ENCODE measurements at places on chromosomes 3 and 15.

- ATAC-seq, result no peak
Observed at GRCh38 chr15:77457191-77457904, 36.7 kb downstream of the HMG20A start.

DNA sequence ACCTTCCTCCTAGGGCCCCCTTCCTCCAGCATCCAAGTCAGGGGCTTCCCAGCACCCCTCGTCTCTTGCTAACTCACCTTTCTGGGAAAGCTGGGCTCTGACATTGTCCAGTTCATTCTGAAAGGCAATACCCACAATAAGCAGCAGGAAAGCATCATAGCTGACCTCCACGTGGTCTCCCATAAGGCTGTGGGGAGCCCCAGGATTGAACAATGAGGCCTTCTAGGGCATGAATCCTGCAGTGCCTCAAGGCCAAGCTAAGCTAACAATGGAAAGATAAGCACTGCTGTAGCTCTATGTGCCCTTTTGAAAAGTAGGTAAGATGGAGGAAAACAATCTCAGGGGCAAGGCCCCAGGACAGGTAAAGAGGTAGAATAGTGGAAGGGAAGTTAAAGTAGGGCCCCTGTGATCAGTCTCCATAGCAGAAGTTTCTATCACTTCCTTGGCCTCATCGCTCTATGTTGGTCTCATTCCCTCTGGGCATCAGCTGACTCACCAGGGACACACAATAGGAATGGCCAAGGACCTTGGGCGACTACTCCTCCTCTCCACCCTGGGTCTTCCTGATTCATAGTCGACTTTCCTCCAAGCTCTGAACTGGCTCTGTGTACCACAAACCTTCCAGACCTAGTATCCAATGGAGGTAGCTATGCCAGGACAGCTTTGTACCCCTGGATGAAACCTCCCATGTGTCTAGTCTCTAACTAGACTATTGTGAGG lies 11.7 kb downstream of the TRAIP start:
- no peak for ATAC-seq

DNA sequence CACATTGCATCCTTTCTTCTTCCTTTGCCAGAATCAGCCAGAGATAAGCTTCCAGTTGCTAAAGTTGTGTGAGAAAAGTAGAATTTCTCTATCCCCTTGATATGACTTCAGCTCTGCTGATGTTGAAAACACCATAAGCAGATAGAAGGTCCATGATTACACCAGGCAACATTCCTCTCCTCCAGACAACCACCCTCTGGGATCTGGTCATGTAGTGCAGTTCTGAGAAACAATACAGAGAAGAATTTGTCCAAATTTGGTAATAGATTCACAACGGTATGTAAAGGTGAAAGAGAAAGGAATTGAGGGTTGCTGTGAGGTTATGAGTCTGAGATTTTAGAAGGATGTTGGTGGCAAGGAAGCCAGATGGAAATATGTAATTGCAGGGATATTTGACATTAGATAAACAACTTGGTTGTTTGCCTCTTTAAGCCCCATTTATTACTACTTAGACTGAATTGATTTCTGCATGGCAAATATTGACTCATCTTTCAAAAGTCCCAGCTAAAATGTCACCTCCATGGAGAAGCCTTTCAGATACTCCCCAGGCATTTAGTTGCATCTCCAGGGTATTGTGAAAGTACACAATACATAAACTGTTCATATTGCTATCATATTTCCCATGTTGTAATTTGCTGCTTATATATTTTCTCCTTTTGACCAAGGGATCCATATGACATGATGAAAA lies 134.9 kb downstream of the GAP43 start:
- no peak for ATAC-seq

DNA sequence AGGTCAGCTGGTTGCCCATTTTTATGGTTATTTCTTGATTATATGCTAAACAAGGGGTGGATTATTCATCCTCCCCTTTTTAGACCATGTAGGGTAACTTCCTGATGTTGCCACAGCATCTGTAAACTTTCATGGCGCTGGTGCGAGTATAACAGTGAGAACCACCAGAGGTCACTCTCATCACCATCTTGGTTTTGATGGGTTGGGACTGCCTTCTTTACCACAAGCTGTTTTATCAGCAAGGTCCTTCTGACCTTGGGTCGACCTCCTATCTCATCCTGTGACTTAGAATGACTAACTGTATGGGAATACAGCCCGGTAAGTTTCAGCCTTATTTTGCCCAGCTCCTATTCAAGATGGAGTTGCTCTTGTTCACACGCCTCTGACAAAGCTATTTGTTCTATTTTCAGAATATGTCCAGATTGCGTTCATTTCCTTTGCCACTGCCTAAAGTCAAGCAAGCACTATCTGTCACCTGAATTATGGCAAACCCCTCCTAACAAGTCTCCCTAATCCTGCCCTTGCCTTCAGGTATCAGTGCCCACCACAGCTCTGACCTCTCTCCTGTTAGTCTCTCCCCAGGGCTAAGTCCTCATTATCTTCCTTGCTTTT lies 308.5 kb downstream of the ROBO2 start:
- no peak for ATAC-seq

GRCh38 chr3:54891540-54891897 lies 36.3 kb downstream of the LRTM1 start:
- ATAC-seq, result no peak

GRCh38 chr15:19899021-19899824 lies 642.4 kb downstream of the GOLGA6L6 start:
- ATAC-seq, result no peak

GRCh38 chr15:76588811-76589747 lies 252.5 kb downstream of the ISL2 start:
- no peak for ATAC-seq

DNA sequence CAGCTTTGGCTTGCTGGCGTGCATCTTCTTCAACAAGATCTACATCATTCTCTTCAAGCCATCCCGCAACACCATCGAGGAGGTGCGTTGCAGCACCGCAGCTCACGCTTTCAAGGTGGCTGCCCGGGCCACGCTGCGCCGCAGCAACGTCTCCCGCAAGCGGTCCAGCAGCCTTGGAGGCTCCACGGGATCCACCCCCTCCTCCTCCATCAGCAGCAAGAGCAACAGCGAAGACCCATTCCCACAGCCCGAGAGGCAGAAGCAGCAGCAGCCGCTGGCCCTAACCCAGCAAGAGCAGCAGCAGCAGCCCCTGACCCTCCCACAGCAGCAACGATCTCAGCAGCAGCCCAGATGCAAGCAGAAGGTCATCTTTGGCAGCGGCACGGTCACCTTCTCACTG lies 40.6 kb upstream of the CSTA start:
- ATAC-seq, result no peak

DNA sequence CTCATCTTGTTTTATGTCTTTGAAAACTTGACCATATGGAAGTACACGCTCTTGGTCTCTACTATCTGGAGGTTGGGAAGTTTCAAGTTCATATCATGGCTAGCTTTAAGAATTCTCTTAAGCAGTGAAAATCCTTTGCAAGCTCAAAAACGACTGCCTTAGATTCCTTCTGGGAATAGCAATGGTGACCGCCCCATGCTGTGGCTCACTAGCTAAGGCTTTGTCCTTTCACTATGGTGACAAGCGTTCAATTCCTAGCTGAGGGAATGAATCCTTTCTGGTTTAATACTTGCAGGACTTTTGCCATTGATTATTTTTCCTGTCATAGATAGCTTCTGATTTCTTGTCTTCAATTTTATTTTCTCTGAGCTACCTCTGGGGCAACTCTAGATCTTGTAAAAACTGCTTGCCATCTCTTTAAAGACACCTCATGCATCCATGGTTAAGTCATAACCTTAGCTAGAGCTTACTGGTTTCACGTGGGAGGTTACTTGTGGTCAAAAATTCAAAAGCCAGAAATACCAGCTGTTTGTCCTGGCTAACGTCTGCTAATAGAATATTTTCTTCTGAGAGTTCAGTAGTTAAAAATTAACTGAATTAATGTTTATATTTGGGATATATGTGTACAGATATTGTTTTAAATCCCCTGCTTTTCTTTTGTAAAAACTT lies 673.4 kb upstream of the CBLB start:
- no peak for ATAC-seq

DNA sequence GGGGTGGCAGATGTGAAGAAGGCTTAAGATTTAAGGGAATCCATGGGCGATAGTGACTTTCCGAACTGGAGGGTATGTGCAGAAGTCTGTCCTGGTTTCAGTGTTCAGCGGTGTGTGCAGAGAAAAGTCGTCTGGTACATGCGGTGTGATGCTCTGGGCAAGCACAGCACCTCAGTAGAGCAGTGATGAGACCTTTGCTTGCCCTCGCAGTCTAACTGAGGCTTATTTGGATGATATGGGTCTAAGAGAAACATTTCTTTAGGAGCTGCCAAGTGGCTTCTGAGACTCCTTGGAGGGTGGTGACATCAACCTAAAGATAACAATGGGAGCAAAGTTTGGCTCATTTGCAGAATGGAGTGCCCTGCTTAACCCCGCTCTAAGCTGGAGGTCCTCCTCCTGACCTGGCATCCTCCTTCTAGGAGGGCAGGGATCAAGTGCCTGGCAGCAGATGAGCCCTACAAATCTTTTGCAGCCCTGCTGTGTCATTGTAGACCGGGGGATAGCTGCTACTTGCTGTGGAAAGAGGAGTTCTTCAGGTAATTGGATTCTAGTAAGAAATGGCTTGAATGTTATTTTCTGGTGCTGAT lies 228.1 kb upstream of the AZI2 start:
- no peak for ATAC-seq

DNA sequence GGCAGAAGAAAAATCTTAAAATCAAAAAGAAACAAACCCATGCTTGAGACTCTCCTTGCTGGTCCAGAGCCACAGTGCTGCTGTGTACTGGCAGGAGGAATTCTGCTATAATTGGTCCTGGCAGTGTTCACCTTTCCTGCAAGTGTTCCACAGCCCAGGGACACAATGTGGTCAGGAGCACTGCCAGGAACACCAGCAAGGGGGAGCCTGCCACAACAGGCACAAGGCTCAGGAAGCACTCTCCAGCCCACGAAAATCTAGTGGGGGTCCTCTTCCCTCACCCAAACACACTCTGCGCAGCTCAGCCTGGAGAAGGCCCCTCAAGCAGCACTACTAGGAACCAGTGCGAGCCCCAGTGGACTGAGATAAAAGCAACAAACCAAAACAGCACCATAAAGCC lies 92.9 kb downstream of the UBE3A start:
- ATAC-seq, result no peak

- ATAC-seq, result no peak
Observed at GRCh38 chr3:17090280-17090983, 205.7 kb downstream of the PLCL2 start.

GRCh38 chr3:9732080-9732739 lies 675 bp downstream of the BRPF1 start:
- ATAC-seq, result no peak

- no peak for ATAC-seq
Observed at GRCh38 chr3:170164717-170165116, 16.8 kb downstream of the PHC3 start.

DNA sequence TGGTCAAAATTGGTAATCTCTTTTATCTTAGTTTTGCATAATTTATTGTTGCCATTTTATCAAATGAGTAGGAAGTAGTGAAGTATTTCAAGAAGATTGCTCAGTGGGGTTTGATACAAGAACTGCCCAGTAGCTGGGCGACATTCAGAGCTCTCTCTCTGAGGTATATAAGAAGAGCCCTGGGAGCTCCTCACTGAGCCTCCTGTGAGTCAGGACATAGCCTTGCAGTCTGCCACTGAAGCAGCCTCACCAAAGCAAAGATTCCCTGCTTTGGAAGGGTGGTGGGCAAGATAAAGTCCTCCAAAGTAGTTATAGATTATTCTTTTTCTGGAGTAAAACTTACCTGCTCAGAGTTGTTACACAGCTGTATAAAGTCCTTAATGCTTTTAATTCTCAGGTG lies 26.1 kb downstream of the SKIL start:
- no peak for ATAC-seq

DNA sequence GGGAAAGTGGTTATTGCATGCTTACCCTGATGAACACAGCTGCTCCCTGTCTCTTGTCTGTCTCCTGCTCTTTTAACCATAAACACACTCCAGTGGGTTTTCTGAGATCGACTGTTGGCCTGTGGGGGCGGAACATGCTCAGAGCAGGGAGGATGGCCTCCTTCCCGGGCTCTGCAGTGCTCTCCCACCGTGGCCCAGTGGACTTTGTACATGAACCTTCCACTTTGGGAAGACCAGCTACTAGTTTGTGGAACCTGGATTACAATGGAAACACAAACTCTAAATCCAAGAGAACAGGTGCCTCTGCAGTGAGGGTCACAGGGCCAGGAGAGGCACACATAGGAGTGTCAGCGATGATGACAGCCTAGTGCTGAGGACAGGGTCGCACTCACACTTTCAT lies 56.5 kb downstream of the KLF13 start:
- no peak for ATAC-seq

DNA sequence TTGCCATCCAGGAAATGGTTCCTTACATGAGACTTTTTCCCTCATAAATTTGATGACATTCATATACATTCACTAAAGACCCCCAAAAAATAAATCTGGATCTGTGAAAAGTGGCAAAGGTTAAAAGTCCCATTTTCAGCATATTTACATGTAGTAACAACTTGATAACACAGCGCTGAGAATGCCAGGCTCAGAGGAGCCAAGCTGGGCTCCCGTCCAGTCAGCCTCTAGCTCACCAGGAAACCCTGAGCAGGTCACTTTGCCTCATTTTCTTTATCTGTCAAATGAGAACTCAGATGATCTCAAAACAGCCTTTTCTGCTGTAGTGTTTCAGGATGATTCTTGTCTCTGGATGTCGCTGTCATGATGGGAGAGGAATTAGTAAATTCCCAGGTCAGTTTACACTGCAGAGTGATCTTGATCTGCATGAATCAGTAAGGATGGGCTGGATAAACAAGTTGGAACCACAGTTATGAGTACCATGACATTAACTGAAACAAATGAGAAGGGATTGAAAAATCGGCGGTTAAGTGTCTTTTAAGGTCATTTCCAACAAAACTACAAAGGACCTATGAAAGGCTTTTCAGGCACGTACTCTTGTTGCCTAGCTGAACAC lies 82.8 kb downstream of the PPARG start:
- ATAC-seq, result no peak

DNA sequence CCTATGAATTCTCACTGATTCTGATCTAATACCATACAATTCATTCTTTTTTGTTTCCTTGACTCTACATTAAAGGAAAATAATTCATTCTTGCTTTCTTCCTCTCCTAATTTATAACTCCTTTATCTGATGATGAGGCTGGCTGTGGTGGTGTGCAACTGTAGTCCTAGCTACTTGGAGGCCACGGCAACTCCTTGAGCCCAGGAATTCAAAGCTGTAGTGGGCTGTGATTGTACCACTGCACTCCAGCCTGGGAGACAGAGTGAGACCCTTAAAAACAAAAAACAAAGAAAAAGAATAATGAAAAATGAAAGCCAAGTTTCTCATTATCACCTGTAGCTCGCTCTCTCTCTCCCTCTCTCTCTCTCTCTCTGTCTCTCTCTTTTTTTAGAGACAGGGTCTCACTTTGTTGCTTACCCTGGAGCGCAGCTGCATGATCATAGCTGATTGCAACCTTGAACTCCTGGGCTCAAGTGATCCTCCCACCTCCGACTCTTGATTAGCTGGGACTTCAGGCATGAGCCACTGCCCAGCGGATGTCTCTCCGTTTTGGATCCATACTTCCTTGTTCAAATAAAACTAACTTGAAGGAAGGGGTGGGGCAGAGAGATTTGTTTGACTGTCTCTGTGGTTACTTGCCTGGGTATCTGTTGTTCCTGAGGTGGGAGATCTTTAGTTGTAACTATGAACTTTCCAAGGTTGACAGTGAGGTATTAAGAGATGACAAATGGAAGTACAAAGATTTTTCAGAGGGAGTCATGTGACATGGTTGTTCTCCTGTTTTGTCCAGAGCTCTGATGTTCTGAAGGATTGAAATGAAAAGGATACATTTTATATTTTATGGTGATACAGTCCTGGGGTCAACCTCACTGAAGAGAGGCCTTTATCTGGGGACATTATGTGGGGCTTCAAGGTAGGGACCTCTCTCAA lies 46.9 kb downstream of the STARD9 start:
- ATAC-seq, result no peak

GRCh38 chr3:184914628-184915027 lies 102.7 kb downstream of the VPS8 start:
- ATAC-seq, result no peak
